ENCODE measurements at places on chromosomes 5 and 9. TPM values are rescaled to one million over a fixed set of nuclear protein-coding genes. Genes with fewer than 3 reads are reported as not detected.

- no peaks in the 10 kb centered on the region for H3K36me3 ChIP-seq
- H3K4me1 ChIP-seq, result no peaks in the 10 kb centered on the region
- H3K4me3 ChIP-seq, result no peak overlapping the region
Measured at GRCh38 chr5:178688551-178688950, 41.9 kb downstream of the ZNF354A start.

DNA sequence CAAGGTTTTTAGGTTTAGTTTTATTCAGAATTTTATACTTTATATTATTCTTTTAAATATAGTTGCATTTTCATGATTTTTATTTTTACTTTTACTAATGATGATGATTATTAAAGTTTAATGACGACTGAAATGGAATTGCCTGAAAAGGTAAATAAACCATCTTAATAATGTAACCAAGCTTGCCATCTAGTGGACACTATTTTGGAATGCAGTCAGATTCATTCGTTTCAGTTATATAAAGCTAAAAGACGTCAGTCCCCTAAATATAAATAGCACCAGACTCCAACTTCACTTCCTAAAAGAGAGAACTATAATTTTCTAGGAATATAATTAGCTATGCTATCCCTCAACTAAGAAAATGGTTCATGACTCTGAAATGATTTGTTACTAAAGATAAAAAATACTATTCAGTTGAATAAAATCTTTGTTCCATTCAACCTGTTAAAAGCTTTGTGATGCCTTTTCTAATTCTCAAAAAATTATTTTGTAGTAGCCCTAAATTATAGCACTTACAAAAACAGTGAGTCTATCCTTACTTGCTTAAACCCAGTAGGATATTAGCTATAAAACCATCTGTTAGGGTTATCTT is 19.9 kb downstream of the ABITRAM start:
- peaks cover 25% of the 10 kb centered on the region for H3K36me3 ChIP-seq
- no peak overlapping the region for H3K4me3 ChIP-seq
- no peak for DNase-seq
- H3K27ac ChIP-seq, result no peak overlapping the region
- H3K27me3 ChIP-seq, result no peaks in the 10 kb centered on the region

- no peak for DNase-seq
- H3K27ac ChIP-seq, result no peak overlapping the region
- peaks cover 26% of the 10 kb centered on the region for H3K27me3 ChIP-seq
- no peak overlapping the region for H3K4me3 ChIP-seq
Measured at GRCh38 chr9:130536701-130537107, 42.7 kb upstream of the FUBP3 start.

DNA sequence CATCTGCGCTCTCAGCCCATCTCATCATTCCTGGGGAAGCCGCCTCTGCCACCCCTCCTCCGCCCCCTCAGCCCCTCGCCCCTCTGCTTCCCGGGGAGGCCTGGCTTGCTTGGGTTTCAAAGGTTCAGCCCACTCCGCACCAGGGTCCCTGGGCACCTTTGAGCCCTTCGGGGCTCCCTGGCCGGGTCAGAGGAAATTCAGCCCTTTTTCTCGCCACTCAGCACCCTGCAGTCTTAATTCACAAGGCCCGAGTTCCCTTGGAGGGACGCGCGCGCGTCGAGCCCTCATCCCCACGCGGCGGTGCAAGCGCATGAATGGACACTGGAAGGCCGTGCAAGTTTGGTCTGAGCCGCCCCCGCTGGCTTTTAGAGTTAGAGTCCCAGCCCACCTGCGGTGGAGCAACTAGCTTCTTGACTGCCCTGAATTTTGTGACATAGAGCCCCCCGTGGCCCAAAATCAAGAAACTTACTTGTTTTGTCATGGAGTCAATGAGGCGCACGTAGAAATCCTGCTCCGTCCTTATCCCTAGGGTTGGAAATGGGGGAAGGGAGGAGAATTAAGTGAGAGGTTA is 4.5 kb downstream of the EBF1 start:
- peak overlapping the region; percentile 43 for H3K27ac ChIP-seq
- H3K4me1 ChIP-seq, result peaks cover 26% of the 10 kb centered on the region
- no peak overlapping the region for H3K4me3 ChIP-seq
- no peak for DNase-seq
- H3K27me3 ChIP-seq, result no peaks in the 10 kb centered on the region
- 0 out of 2 replicates have a peak, but pooled peaks cover 2% of the 10 kb centered on the region for H3K36me3 ChIP-seq

OR1Q1 gene
- not detected for total RNA-seq

WNK2 gene
- total RNA-seq, result not detected
